HFFc6 (cell line): ENCODE measurements at places on chromosomes 16 and 17.
A peak's percentile ranks its signal among the peaks of the same experiment; 100 is the strongest.

GRCh38 chr16:866252-866896 is 65.8 kb upstream of the GNG13 start:
- no peak overlapping the region for H3K27ac ChIP-seq
- H3K36me3 ChIP-seq = peaks cover 5% of the 10 kb centered on the region; the same call in 1 of the 2 replicates

DNA sequence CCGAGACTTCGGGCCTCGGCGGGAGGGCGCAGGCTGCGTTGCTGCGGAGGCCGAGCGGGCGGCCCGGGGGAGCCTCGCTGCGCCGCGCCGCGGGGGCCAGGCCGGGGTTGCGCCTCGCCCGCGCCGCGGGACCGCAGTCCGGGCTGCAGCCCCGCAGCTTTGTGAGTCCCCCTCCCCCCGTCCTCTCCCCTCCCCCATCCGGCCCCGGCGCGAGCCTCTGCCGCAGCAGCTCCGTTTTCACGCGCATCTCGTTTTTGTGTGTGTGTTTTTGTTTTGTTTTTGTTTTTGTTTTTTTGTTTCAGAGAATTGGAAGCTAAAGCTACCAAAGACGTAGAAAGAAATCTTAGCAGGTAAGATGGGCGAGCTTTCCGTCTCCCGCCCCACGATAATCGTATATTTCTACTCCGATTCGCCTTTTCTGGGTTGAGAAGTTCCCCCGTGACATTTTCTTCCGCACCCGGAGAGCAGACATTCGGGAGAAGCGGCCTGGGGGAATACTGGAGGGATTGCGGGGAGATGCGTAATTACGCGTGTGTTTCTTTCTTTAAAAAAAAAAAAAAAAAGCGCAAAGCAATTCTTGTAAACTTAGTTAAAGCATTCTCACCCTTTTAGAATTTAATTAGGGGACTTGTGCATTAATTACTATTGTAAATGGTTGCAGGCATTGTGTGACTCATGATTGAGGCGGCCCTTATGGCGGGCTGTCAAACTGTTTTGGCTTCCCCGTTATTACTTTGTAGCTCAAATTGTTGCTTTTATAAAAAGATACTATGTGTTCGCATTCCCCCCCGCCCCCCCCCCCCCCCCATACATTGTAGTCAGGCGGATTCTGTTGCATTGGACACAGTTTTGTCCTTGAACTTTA is 732 bp downstream of the TNRC6A start:
- peak overlapping the region; percentile 90 for H3K27ac ChIP-seq
- H3K4me1 ChIP-seq = peaks cover 41% of the 10 kb centered on the region
- no peak for DNase-seq
- peak overlapping the region; percentile 97 for H3K4me3 ChIP-seq

DNA sequence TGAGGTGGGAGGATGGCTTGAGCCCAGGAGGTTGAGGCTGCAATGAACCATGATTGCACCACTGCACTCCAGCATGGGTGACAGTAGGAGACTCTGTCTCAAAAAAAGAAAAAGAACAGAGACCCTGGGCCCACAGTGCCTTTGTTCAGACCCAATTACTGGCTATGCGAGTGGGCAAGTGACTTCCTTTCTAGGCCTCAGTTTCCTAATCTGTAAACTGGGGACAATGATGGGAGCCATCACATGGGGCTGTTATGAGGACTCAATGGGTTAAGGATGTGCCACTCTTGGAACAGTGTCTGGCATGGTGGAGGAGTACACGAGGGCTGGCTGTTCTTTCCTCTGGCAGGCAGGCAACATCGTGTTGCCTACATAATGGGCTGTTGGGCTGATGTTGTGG is 47.3 kb upstream of the NDRG4 start:
- H3K4me1 ChIP-seq = peaks cover 11% of the 10 kb centered on the region
- no peak overlapping the region for H3K4me3 ChIP-seq
- no peak for DNase-seq
- H3K36me3 ChIP-seq = no peaks in the 10 kb centered on the region
- H3K27ac ChIP-seq = no peak overlapping the region

DNA sequence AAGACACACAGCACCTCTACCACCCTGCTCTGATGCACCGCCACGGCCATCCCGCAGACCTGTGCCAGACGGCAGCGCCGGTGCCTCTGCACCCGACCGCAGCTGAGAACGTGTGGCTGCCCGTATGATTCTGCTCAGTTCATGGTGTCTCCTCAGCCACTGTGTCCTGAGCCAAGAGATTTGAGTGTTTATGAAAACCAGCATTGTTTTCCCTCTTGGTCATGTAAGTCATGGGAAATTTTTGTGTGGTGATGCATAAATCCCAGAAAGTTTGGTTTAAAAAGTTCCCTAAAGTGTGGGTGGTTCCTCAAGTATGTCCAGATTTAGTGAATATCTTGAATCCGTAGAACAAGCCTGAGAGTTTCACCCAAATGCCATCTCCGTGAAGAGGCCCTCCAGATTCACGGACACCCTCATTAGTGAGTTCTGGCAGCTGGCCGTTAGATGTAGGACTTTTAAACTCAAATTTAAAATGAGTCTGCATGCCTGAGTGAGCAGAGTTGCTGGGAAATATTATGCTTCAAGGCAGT is 57.6 kb downstream of the CDRT4 start:
- peak overlapping the region; percentile 89 for H3K4me3 ChIP-seq
- H3K27ac ChIP-seq = peak overlapping the region; percentile 96
- no peaks in the 10 kb centered on the region for H3K36me3 ChIP-seq
- no peaks in the 10 kb centered on the region for H3K27me3 ChIP-seq
- H3K4me1 ChIP-seq = peaks cover 27% of the 10 kb centered on the region

DNA sequence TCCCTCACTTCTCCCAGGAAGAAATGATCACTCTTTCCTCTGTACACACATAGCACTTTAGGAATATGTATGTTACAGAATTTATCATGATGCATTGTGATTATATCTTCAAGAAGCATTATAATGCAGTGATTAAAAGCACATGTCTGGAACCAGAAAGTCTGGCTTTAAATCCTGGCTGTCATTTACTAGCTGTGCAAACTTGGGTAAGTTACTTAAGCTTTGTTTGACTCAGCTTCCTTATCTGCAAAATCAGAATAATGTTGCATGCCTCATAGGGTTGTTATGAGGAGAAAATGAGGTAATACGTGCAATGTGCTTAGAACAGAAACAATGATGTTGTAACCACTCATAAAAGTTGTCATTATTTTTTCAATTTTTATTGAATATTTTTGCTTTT is 156.3 kb upstream of the ZKSCAN2 start:
- no peak overlapping the region for H3K4me3 ChIP-seq
- peak; percentile 30 for DNase-seq
- no peaks in the 10 kb centered on the region for H3K4me1 ChIP-seq
- H3K36me3 ChIP-seq = no peaks in the 10 kb centered on the region
- H3K27ac ChIP-seq = no peak overlapping the region

DNA sequence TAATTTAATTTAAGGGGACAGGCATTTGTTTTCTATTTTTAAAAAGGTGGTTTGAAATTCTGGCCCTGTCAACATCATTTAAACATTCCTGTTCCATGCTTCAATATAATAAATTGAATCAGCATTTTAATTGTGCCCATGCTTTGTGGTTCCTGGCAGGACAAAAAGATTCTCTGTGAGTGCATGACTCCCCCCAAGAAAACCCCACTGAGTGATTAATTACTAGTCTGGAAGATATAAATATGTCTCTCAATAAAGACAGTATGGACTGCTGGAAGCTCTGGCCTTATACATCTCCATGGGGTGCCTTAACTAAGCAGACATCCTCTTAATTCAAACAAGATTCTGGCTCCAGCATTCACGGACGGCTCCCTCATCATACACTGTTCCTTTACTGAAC is 95.0 kb upstream of the PSMD7 start:
- no peak for DNase-seq
- H3K36me3 ChIP-seq = no peaks in the 10 kb centered on the region
- H3K4me3 ChIP-seq = no peak overlapping the region
- H3K4me1 ChIP-seq = no peaks in the 10 kb centered on the region
- peaks cover 2% of the 10 kb centered on the region; the same call in 1 of the 2 replicates for H3K27me3 ChIP-seq
- no peak overlapping the region for H3K27ac ChIP-seq

DNA sequence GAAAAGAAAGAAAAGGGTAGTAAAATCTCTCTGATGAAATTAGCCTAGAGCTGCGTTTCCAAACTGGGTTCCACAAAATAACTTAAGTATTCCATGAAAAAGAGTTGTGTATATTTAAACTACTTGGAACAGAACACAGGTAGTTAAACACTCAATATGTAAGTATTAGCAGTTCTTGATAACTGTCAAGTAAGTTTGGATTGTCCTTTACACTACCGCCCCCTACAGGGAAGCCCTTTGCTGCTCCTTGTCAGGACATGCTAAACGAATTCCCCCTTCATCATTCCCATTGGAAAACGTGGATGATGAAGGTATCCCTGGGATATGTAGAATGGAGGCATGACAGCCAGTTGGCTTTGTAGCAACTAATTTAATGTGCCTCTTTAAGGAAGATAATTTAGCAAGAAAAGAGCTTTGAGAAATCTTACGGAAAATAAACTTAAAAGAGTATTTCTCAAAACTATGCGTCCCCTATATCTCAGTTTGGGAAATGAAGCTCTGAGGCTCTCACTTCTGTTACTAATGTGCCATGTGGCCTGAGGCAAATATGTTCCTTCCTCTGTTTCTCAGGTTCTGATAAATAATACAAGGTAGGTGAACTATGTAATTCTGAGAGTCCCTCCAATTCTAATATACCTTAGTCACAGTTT is 18.8 kb downstream of the NCBP3 start:
- H3K4me1 ChIP-seq = peaks cover 22% of the 10 kb centered on the region
- peak; percentile 59 for DNase-seq
- peak overlapping the region; percentile 69 for H3K27ac ChIP-seq
- H3K36me3 ChIP-seq = peaks cover 43% of the 10 kb centered on the region
- no peak overlapping the region for H3K4me3 ChIP-seq

DNA sequence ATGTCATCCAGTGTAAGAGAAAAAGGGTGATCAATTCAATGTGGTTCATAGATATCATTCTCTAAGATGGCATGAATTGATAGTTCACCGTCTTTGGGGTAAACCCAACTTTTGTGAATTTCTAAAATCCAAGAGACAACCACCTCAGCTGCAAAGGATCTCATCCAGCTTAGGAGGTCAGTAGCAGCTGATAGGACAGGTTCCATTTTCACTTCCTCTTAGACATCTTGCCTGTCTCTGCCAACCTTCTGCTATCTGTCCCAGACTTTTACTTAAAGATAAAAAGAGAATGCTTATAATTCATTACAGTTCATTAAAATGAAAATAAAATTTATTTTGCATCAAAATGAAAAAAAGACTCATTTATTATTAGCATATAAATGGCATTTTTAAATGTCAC is 468.2 kb downstream of the XYLT1 start:
- no peaks in the 10 kb centered on the region for H3K4me1 ChIP-seq
- H3K36me3 ChIP-seq = peaks cover 5% of the 10 kb centered on the region
- no peak for DNase-seq
- no peak overlapping the region for H3K4me3 ChIP-seq
- H3K27ac ChIP-seq = no peak overlapping the region

- no peak overlapping the region for H3K4me3 ChIP-seq
- no peak overlapping the region for H3K27ac ChIP-seq
- H3K36me3 ChIP-seq = peaks cover 41% of the 10 kb centered on the region
- H3K27me3 ChIP-seq = no peaks in the 10 kb centered on the region; the same call in 1 of the 2 replicates
- H3K4me1 ChIP-seq = 0 out of 2 replicates have a peak, but pooled peaks cover 5% of the 10 kb centered on the region
Measured at GRCh38 chr16:29839822-29840221, 19.6 kb downstream of the MVP start.

- peaks cover 16% of the 10 kb centered on the region for H3K36me3 ChIP-seq
- H3K4me3 ChIP-seq = peak overlapping the region; percentile 4; the same call in 1 of the 2 replicates
- DNase-seq = no peak
- peaks cover 60% of the 10 kb centered on the region for H3K4me1 ChIP-seq
Measured at GRCh38 chr17:15955793-15956541, 11.0 kb downstream of the ADORA2B start.

- no peak for DNase-seq
- H3K27me3 ChIP-seq = peaks cover 8% of the 10 kb centered on the region
- no peaks in the 10 kb centered on the region for H3K36me3 ChIP-seq
- no peak overlapping the region for H3K4me3 ChIP-seq
- no peak overlapping the region for H3K27ac ChIP-seq
- no peaks in the 10 kb centered on the region for H3K4me1 ChIP-seq
Measured at GRCh38 chr16:56225017-56225742, 33.9 kb downstream of the GNAO1 start.

GRCh38 chr17:77450742-77451244 is 310.0 kb downstream of the SEC14L1 start:
- H3K27ac ChIP-seq = peak overlapping the region; percentile 90
- H3K27me3 ChIP-seq = peaks cover 21% of the 10 kb centered on the region
- H3K4me1 ChIP-seq = peaks cover 87% of the 10 kb centered on the region

GRCh38 chr16:85491798-85492294 is 121.3 kb upstream of the GSE1 start:
- H3K27ac ChIP-seq = no peak overlapping the region
- H3K4me1 ChIP-seq = peaks cover 19% of the 10 kb centered on the region
- no peak overlapping the region for H3K4me3 ChIP-seq
- DNase-seq = peak; percentile 26

DNA sequence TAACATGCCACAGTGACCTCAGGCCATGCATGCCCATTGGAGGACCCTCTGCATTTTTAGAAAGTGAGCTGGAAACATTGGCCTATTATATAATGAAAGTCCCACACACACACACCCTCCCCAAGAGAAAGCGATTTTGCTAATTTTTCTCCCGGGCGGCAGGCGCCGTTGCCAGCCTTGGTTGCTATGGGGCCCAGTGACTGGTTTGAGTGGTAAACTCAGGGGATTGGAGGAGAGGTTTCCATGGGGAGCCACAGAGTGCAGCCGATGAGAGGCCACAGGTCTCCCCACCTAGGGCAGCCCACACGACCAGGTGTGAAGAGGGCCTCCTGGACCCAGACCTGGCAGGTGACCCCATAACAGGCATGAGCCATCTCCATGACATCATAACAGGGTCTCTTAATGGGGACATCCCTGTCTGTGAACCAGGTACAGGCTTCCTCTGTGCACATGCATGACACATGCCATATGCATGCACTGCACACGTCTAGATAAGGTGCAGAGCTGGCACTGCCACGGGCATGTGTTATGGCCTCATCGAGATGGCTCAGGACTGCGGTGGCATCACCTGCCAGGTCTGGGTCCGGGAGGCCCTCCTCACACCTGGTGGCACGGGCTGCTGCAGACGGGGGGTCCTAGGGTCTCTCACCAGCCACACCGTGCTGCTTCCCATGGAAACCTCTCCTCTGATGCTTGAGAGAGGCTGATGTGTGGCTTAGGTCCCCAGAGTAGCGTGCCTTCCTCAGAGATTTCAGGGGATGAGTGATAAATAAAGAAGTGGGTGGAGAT is 144.1 kb downstream of the RBFOX3 start:
- peaks cover 8% of the 10 kb centered on the region; the same call in 1 of the 2 replicates for H3K27me3 ChIP-seq
- H3K36me3 ChIP-seq = 0 out of 2 replicates have a peak, but pooled peaks cover 5% of the 10 kb centered on the region
- no peak overlapping the region for H3K4me3 ChIP-seq
- no peak for DNase-seq
- H3K4me1 ChIP-seq = no peaks in the 10 kb centered on the region

DNA sequence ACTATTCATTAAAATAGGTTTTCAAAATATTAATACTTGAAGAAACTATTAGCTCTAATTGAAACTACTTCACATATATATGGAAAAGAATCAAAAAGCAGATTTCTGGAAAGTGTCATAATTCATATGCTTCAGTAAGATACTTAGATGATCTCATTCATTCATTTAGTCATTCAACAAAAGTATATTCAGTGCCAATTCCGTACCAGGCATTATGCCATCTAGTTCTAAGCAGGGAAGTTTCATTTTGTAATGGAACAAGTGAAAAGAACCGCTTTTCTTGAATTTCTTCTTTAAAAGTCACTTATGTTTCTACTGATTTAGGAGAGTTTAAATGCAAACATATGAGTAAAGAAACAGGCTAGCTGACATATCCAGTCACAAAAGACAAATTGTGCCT is 118.3 kb upstream of the FAM20A start:
- H3K27me3 ChIP-seq = no peaks in the 10 kb centered on the region; the same call in 1 of the 2 replicates
- no peaks in the 10 kb centered on the region for H3K36me3 ChIP-seq
- DNase-seq = no peak
- H3K27ac ChIP-seq = no peak overlapping the region
- H3K4me1 ChIP-seq = no peaks in the 10 kb centered on the region
- H3K4me3 ChIP-seq = no peak overlapping the region

- peaks cover 50% of the 10 kb centered on the region for H3K4me1 ChIP-seq
- H3K36me3 ChIP-seq = no peaks in the 10 kb centered on the region
- no peak overlapping the region for H3K4me3 ChIP-seq
- DNase-seq = no peak
Measured at GRCh38 chr17:17107891-17108431, 65.7 kb downstream of the MPRIP start.
